Stromal cell of bone marrow (primary cell): ENCODE measurements at places on chromosomes 6 and 20.
A peak's percentile ranks its signal among the peaks of the same experiment; 100 is the strongest.

DNA sequence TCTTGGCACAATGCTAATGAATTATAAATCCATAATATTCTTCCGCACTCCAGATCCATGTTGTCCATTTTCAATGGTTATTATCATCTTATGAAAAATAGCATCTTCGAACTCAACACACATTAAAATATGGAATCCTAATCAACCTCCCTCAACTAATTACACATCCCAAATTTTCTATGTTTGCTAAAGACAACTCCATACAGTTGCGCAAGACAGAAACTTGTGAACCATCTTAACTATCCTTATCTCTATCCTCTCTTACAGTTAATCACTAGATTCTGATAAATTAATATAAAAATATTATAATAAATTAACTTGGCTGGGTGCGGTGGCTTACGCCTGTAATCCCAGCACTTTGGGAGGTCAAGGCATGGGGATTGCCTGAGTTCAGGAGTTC lies 38.3 kb upstream of the TFAP2B start:
- no peak for DNase-seq

GRCh38 chr6:166997768-166998255 lies 1.4 kb upstream of the CEP43 start:
- DNase-seq: peak; percentile 53

DNA sequence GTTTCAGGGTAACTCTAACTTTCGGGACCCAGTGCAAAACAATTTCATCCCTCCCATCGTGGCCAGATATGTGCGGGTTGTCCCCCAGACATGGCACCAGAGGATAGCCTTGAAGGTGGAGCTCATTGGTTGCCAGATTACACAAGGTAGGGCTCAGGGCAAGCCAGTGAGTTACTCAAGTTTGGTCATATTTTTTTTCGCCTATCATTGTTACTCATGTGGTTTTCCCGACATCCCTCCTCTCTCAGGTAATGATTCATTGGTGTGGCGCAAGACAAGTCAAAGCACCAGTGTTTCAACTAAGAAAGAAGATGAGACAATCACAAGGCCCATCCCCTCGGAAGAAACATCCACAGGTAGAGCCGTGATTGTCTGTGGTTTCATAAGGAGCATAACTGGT lies 58.2 kb downstream of the DCBLD1 start:
- no peak for DNase-seq

DNA sequence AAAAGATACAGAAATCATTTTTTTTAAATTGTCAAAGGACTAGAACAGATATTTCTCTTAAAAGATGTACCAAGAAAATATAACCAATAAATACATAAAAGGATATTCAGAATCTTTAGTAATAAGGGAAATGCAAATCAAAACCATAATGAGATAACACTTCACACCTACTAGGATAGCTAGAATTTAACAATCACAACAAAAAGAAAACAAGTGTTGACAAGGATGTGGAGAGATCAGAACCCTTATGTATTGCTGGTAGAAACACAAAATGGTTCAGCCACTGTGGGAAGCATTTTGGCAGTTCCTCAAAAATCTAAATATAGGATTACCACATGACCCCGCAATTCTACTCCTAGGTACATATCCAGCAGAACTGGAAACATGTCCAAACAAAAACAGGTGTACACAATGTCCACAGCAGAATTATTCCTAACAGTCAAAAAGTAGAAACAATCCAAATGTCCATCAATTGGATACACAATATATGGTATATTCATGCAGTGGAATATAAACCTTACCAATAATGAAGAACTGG lies 211.0 kb downstream of the LRFN2 start:
- DNase-seq: no peak

GRCh38 chr6:158848490-158848895 lies 29.3 kb upstream of the EZR start:
- DNase-seq: no peak
